ENCODE measurements at places on chromosomes 5 and 9.

DNA sequence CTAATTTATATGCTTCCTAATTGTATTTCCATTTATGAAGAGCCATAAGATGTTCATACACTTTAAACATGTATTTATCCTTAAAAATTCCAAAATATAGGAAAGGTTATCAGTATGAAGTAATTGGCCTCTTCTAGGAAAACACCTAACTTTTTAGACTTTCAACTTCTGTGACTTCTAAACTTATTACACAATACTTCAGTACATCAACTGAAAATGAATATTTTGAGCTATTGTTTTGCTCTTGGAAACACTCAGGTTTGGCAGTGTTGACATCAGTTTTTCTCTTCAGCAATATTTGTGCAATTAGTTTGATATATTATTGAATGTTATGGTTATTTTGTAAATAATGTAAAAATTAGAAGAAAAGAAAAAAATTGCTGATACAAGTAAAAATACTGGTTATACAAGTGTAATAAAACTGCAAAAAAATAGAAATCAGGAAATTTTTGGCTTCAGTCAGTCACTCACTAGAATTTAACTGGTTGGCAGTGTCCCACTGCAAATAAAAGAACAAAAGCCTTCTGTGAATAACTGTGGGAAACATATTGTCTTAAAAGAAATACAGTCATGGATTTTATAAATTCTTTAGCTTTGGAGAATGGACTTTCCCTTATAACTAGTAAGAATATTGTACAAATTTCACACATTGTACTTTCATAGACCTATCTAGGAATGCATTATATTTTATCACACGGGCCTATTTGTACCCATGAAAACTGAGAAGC is 635.9 kb downstream of the TLE1 start:
- no peak for ATAC-seq

GRCh38 chr9:8070779-8071444 is 271.3 kb upstream of the DMAC1 start:
- ATAC-seq = no peak

- no peak for ATAC-seq
Measured at GRCh38 chr5:115389799-115390382, 93.4 kb upstream of the CCDC112 start.

GRCh38 chr9:109889456-109889855 is 109.5 kb downstream of the PALM2AKAP2 start:
- ATAC-seq = no peak

GRCh38 chr5:74013222-74013621 is 387.2 kb downstream of the ARHGEF28 start:
- no peak for ATAC-seq

- no peak for ATAC-seq
Measured at GRCh38 chr5:139655727-139656271, 7.7 kb downstream of the CXXC5 start.

- no peak for ATAC-seq
Measured at GRCh38 chr9:122338536-122338935, 32.3 kb upstream of the PTGS1 start.

DNA sequence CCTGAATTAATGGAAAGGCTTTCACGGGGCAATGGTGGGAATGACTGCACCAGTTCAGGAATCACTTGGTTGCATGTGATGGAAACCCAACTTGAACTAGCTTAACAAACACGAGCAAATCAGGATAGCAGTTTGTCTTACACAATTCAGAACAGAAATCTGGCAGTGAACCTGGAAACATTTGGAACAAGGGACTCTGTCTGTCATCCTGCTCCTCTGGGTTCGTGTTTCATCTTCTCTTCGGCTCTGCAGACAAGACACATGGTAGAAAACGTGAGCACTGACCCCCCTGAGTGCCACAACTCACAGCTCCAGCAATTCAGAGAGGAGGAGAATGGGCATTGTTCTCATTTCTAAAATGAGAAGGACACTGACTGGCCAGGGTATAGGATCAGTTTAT is 218.1 kb upstream of the NREP start:
- no peak for ATAC-seq

DNA sequence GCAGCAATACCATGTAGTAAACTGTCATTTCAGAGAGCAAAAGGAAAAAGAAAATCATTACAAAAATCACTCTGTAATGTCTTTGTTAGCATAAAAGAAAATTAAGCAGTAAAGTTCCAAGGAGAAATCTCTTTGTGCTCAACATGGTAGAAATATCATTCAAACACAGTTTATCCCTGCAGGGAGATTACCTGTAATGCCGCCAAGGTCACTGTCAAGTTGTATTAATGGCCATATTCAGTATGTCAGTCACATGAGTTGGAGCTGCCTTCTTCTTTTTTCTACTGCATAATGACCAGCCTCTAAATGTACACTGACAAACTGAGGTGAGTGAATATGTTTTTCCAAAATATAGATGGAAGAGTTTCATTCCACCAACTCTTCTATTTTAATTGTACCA is 36.5 kb downstream of the MEF2C start:
- ATAC-seq = no peak

DNA sequence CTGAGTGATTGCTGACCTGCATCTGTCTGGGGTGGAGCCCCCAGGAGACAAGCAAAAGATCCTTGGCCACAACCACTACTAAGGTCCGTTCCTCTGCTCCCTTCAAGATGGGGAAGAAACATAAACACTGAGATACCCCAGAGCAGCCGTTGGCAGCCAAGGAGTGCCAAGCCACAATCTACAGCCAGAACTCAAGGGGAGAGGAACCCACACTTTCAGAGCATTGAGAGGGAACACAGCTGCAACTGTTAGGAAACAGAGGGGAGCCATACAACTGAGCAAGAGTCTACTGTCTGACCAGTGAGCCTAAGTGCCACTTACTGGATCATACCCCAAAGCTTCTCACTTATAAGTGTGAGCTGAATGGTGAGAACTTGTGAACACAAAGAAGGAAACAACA is 44.6 kb upstream of the ADRB2 start:
- ATAC-seq = no peak

GRCh38 chr5:88677943-88678769 is 204.8 kb downstream of the MEF2C start:
- ATAC-seq = no peak

DNA sequence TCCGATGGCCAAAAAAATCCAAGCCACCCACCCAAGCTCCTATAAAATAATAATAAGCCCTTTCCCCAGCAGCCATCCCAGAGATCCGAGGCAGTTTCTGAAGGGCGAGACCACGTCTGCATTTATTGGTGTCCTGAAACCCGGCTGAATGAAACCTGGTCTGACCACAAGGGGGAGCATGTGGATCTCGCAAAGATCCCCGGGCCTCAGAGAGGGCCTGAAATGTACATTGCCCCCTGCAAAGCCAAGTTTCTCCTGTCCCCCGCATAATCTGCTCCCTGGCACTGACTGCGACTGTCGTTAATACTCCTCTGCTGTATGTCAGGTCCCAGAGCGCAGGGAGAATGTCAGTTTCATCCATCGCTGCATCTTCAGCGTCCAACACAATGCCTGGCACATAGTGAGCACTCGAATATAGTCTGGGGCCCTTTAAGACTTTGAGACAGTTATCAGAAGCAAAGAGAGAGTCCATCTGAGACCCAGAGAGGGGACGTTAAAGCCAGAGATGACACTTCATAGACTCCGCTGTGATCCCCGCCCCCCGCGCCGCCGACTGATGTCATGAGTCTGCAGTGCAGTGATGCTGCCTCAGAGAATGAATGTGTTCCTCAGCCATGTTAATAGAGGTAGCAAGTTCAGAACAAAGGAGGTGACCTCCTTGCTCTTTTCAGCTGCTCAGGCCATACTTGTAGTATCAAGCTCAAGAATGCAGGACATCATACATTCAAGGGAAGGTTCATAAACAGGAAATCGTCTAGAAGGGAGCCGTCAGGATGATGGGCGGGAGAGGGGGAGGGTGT is 74.5 kb upstream of the BARHL1 start:
- no peak for ATAC-seq

DNA sequence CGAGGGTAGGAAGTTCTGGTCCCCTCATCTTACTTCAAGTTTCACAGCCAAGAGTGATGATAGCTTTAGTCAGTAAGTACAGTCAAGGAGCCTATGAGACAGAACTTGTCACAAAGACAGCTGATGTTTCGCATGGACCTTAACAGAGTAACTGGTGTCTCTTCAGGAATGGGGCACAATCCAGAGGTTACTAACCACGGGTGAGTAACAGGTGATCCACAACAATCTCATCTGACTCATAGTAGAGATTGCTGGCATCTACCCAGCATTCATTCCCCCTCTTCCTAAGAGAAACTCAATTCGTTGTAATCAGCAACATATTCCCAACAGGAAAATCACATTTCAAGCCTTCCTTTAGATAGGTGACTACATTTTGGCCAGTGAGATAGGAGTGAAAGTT is 126.7 kb downstream of the SNX18 start:
- ATAC-seq = peak; percentile 10

DNA sequence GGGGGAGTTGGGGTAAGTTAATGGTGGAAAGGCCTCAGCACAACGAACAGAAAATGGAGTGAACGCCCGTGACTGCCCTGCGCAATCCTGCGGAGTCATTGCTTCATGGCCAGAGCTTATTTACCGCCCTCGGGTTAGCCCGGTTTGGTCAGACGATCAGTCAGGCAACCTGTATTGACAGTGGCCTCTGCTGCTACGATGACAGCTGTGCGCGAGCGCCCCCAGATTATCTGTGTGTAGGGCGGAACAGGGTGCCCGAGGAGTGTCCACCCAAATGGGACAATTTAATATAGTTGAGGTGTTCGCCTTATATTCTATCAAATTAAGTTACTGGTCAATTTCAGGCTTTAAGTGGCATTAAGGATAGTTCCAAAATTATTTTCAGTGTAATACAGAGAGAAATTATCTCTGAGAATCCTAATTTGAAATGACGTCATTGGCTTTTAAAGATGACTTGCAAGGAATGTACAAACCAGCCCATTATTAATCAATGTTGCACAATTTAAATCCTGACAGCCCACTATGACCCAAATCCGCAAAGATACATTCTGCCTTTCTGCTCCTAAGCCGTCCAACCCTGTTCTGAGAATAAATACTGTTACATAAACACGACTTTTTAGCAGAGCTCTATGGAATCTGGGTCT is 879 bp upstream of the UBQLN1 start:
- ATAC-seq = peak; percentile 21

DNA sequence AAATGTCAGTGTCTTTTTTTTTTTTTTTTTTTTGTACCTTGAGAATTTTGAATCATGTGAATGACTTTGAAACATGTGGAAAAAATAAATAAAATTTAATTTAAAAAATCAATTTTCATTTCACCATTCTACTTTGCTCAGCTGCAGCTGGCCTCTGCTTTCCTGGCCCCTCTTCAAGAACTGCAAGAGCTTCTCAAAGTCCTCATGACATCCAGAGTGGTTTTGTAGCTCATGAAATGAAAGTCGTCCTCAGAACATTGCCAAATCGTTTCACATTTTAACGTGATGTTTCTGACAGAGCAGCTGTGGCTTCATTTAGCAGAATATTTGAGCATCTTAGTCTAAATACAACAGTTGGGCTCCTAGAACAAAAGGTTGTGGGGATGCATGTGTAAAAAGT is 47.9 kb upstream of the TMEM215 start:
- ATAC-seq = no peak

GRCh38 chr9:93874242-93874641 is 80.9 kb downstream of the BARX1 start:
- no peak for ATAC-seq

DNA sequence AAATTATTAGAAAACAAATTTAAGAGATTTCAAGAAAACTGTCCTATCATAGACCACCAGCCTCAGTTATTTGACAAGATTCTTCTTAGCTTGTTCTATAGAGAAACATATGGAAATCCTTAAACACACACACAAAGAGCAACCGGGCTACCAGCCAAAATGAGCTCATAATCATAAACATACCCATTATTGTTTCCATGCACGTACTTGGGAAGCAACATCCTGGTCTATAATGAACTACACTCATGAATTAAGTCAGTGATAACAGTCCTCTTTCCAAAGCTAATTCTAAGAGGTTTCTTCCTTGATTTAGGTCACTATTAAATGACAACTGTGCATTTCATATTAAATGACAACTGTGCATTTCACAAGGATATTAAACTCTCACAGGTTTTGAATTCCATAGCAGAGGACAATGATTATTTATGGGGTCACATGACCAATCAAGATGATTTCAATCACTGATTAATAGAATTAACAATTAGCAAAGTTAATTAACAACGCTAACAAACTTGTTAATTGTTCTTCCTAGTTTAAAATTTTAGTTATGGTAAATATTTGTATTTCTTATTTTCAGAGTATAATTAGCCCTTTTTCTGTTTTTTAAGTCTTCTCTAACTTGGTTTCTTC is 77.0 kb downstream of the OXCT1 start:
- no peak for ATAC-seq

DNA sequence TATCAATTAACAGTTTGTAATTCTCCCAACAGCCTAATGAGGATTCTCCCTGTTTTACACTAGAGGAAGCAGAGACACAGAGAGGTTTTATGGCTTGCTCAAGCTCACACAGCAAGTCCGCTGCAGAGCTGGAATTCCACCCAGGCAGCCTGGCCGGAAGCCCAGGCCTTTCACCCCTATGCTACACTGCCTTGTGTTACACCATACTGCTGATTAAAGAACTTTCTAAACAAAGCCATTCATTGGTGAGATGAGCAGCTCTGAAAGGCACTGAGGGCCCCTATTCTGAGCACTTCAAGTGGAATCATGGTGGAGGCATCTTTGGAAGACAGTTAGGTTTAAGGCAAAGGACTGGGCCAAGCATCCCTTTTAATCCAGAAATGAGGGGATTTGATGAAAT is 14.7 kb upstream of the LARP1 start:
- no peak for ATAC-seq

DNA sequence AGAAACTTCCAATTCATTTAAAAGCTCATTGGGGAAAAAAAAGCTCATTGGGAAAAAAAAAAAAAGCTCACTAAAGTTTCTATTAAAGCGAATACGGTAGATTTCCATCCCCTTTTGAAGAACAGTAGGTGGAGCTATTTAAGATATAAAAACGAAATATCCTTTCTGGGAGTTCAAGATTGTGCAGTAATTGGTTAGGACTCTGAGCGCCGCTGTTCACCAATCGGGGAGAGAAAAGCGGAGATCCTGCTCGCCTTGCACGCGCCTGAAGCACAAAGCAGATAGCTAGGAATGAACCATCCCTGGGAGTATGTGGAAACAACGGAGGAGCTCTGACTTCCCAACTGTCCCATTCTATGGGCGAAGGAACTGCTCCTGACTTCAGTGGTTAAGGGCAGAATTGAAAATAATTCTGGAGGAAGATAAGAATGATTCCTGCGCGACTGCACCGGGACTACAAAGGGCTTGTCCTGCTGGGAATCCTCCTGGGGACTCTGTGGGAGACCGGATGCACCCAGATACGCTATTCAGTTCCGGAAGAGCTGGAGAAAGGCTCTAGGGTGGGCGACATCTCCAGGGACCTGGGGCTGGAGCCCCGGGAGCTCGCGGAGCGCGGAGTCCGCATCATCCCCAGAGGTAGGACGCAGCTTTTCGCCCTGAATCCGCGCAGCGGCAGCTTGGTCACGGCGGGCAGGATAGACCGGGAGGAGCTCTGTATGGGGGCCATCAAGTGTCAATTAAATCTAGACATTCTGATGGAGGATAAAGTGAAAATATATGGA is at the start of gene PCDHGA12:
Gene PCDHGA12 (plus strand): TSS at position 176 of the 782 bp plus-strand sequence. CDS start 253 bp downstream, at position 429.
- no peak for ATAC-seq

GRCh38 chr5:160423099-160423498 is 1.4 kb downstream of the PTTG1 start:
- no peak for ATAC-seq

- no peak for ATAC-seq
Measured at GRCh38 chr5:109694451-109694891, 4.7 kb downstream of the MAN2A1 start.

All from activated CD4-positive, CD25-positive, alpha-beta regulatory T cell treated with anti-CD3 and anti-CD28 coated beads, Interleukin-2, amount 50 U/mL, for 24 hours (primary cell).